Panc1 (cell line): ENCODE measurements at places on chromosomes 12 and 14.

GRCh38 chr12:93091886-93092648 lies 163.0 kb upstream of the EEA1 start:
- DNase-seq = no peak

DNA sequence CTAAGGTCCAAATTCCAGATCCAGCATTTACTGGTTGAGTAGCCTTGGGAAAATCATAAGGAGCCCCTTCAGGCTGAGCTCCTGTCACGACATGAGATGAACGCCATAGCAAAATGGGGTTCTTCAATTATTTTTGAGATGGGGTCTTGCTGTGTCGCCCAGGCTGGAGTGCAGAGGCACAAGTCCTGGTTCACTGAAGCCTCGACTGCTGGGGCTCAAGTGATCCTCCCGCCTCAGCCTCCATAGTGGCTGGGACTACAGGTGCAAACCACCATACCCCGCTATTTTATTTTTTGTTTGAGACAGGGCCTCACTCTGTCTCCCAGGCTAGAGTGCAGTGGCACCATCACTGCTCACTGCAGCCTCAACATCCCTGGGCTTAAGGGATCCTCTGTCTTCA lies 25.7 kb upstream of the GPR68 start:
- no peak for DNase-seq

GRCh38 chr12:113090740-113091139 lies 34.2 kb downstream of the DTX1 start:
- DNase-seq = no peak

DNA sequence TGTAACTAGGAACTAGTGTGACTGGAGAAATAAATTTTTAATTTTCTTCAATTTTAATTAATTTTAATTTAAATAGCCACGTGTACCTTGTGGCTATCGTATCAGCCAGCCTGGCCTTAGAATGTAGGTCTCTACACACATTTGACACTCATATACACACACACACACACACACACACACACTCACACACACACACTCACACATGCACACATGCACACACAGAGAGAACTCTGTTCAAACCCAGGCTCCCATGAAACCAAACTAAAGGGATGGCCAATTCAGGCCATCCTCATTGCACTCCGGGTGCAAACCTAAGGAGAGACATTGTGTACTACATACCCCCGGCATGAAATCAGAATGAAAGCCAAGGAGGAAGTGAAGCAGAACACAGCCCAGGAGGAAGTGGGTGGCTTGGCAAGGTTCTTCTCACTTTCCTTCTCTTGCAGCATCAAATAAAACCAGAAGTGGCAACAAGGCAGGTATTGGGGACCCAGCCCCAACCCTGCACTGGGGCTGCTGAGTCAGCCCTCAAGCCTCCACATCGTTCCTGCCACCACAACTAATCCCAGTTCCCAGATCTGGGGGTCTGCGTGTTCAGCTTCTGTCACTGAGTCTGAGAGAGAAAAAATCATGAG lies 26.2 kb upstream of the CHPT1 start:
- DNase-seq = no peak

DNA sequence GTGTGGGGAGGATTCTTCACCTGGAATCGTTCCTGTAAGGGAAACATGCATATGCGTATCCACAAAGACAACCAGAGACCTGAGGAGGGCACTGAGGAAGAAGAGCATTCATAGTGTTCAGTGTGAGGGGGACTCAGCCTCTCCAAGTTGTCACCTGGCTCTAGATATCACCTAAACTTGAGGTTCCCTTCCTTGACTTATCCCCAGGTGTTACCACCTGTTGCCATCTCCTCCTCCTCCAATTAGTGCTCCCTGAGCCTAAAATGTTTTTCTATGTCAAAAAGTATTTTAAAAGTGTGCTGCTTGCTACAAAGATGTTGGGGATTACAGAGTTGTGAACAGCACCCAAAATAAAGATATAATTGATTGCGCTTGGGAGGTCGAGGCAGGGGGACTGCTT lies 41.0 kb downstream of the FMNL3 start:
- no peak for DNase-seq

DNA sequence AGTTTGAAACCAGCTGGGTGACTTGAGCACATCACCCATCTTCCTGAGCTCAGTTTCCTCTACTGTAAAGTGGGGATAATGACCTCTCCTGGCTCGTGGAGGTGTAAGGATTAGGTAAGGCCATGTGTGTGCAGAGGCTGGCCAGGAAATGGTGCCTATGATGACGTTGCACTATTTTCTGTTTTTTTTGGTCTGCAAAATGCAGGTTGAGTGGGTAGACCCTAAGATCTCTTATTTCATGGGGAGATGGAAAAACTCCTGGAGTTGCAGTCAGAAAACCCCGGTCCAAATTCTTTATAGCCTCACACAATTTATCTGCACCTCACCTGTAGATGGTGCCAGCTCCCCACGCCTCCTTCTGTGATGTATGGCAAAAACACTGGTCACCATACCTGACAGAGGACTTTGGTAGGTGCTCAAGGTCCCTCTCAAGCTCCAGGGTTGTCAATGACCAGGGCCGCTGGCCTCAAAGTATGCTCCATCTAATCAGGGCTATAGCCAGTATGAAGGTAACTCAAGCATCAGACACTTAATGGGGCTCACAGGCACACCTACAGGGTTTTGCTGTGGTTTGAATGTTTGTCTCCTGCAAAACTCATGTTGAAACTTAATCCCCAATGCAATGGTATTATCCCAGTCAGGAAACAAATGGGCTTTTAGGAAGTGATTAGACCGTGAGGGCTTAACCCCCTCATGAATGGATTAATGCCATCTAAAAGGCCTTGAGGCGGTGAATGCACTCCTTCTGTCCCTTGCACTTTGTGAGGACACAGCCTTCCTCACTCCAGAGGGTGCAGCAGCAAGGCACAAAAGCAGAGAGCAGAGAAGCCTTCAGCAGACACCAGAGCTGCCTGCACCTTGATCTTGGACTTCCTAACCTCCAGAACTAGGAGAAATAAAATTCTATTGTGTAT lies 17.6 kb downstream of the C14orf132 start:
- no peak for DNase-seq

DNA sequence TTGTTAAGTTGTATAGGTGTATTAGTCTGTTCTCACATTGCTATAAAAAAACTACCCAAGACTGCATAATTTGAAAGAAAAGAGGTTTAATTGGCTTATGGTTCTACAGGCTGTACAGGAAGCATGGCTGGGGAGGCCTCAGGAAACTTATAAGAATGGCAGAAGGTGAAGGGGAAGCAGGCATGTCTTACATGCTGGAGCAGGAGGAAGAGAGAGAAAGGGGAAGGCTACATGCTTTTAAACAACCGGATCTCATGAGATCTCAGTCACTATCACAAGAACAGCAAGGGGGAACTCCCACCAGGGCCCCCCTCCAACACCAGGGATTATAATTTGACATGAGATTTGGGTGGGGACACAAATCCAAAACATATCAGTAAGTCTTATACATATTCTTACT lies 60.5 kb upstream of the OR10AD1 start:
- no peak for DNase-seq

GRCh38 chr12:4037747-4038312 lies 164.6 kb upstream of the PARP11 start:
- no peak for DNase-seq
